ENCODE measurements at places on chromosomes 4 and X.

DNA sequence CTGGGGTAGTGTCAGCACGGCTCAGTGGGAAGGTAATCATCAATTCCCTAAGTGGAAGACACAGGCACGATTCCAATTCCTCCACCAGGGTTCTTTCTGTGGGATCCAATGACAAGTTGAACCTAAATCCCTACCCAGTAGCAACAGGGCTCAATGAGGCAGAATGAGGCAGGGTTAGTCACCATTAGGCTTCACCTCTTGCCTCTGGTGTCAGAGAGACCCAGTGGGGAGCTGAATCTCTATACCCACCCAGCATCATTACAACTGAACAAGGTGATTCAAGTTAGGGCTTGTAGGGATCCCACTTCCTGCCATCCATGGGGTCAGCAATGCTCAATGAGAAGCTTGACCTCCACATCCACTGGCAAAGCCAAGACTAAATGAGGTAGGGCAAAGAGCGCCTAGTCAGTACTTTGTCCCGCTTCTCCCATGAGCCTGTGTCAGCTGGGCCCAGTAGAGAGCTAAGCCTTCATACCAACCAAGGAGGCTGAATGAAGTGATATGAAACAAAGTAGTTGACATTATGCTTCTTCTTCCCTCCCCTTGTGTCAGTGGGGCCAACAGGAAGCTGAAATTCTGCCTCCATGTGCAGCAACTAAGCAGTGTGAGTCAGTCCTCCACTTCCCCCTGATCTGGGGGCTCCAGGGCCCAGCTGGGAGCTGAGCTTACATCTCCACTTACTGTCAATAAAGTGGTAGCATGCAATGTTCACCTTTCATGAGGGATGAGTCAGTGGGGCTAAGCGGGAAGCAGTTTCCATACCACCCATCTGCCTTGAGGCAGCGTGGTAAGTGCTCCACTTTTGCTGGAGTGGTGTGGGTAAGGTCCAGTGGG, 36.4 kb upstream of the RBM41 start:
- no peak for DNase-seq

DNA sequence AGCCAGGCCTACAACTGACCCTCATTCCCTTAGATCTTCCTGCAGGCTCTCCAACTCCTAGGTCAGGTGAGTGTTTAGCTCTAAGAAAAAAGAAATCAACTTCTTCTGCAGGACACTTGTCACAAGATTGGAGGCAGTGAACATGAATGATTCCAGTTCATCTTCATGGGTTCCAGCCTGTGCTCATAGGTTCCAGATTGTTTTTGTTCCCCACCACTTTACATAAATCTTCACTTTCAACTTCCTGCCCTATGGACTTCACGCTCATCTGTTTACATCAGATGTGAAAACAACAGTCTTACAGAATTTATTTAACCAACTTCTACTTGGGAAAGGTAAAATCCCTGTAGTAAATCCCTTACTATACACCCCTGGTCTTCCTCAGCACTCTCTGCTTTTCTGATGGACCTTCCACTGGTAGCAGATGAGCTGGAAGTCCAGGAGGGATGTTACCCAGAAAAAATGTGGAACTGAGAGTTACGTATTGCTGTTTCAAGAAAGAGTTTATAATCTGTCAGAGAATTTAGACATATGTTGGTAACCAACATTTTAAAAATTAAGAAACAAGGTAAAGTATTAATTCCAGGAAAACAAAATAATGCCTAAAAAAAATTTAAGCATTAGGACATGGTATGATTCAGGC, 62.4 kb downstream of the ANAPC10 start:
- DNase-seq, result no peak

- DNase-seq, result no peak
These were observed 153.0 kb upstream of the PSAPL1 start for GRCh38 chr4:7587433-7588405.

GRCh38 chr4:171266671-171267070, 546.5 kb upstream of the GALNTL6 start:
- no peak for DNase-seq

All from nucleus accumbens (tissue), 56 donors.